Small intestine (tissue), 16 donors: ENCODE measurements at places on chromosomes 2 and 18. TPM values are rescaled to one million over a fixed set of nuclear protein-coding genes. Genes with fewer than 3 reads are reported as not detected.
A peak's percentile ranks its signal among the peaks of the same experiment; 100 is the strongest.

The AMER3 gene
- polyA plus RNA-seq: not detected

DNA sequence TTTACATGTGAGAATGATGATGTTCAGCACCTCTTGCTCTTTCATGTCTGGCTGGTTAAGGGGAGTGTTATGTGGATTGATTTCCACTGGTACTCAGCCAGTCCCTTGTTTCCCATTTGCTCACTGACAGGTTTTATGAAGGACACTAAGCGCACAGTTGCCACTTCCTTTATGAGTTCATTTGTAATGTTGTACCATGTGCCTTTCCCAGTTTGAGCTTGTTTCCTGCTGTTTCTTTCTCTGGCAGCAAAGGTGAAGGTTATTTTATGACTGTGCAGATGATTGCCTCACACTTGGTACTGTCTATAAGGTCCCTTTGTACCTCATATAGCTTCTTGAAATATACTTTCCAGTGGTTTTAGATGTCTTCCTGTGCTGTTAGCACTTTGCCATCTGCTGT, 1700.5 kb upstream of the TMEFF2 start:
- H3K27ac ChIP-seq: no peak overlapping the region
- H3K4me1 ChIP-seq: no peaks in the 10 kb centered on the region
- no peak for DNase-seq
- H3K36me3 ChIP-seq: no peaks in the 10 kb centered on the region
- no peaks in the 10 kb centered on the region for H3K27me3 ChIP-seq

GRCh38 chr18:62715759-62716615, 646 bp downstream of the PHLPP1 start:
- peak; percentile 86 for DNase-seq
- H3K36me3 ChIP-seq: no peaks in the 10 kb centered on the region
- peak overlapping the region; percentile 83 for H3K4me3 ChIP-seq
- H3K27me3 ChIP-seq: no peaks in the 10 kb centered on the region
- H3K27ac ChIP-seq: peak overlapping the region; percentile 99

The OXER1 gene
- polyA plus RNA-seq: 40.3 TPM

DNA sequence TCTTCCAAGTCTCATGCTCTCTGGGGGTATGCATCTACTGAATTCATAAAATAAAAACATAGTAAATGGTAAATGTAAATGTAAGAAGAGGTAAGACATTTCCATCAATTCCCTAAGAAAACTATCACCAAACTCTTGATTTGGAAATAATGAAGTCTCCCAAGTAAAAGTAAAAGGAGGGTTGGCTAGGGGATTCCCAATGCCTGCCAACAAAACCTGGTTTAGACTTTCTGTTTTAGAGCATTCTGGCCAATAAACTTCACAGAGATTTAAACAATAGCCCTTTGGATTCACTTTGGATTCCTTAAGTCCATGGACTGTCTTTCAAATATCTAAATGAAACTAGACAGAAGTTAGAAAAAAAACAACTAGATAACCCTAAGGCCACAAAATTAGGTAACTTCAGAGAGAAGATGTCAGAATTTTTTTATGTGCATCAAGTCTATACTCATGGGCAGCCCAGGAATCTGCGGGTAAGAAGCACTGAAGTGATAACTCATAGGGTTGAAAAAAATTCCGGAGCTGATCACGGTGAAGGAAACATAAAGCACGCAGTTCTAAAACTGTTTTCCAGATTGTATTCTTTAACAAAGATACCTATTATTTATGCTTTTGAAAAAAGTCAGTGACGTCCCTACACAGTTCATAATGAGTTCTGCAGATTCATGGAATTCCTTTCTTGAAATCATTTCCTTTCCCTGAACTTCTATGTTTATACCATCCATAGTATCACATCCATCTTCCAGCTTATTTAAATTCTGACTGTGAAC, 263.6 kb downstream of the AFF3 start:
- H3K4me1 ChIP-seq: peaks cover 10% of the 10 kb centered on the region
- no peak overlapping the region for H3K4me3 ChIP-seq
- H3K36me3 ChIP-seq: no peaks in the 10 kb centered on the region
- H3K27me3 ChIP-seq: no peaks in the 10 kb centered on the region
- H3K27ac ChIP-seq: no peak overlapping the region

DNA sequence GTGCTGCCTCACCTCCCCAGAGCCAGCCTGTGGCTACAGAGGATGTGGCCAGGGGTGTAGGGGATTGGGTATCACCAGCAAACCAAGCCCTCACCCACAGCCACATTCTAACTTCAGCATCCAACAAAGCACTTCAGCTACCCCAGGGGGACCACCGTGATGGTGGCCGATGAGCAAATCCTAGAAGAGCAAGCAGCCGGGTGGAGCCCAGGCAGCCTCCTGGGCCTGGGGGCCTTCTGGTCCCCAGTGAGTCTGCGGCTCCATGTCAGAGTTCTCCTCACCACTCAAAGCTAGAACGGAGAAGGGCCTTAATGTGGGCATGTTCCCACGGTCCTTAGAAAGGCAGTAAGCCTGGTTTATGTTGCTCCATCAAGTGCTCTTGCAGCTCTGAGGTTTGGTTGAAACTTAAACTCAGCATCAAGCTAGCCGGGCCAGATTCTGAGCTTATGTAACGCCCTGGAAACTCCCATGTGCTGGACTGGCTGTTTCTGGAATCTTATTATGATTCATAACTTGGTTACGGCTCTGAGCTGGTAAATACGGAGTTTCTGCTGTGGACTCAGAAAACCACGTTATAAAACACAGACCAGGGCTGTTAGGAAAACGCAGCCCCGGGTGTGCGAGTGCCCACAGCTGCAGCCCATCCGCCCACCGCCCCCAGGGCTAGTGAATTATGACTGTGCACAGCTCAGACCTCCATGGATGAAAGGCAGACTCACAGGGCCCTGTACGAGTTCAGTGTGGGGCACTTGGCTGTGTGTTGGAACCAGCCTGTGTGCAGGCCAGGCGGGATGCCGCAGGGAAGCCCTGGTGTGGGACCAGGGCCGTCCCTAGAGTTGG, 99.8 kb downstream of the SEPTIN10 start:
- DNase-seq: no peak
- H3K36me3 ChIP-seq: no peaks in the 10 kb centered on the region
- H3K27me3 ChIP-seq: no peaks in the 10 kb centered on the region
- H3K4me1 ChIP-seq: no peaks in the 10 kb centered on the region
- H3K4me3 ChIP-seq: no peak overlapping the region

The RAD51AP2 gene
- not detected for polyA plus RNA-seq

The CAPN14 gene
- not detected for polyA plus RNA-seq

The TDRD15 gene
- polyA plus RNA-seq: not detected

DNA sequence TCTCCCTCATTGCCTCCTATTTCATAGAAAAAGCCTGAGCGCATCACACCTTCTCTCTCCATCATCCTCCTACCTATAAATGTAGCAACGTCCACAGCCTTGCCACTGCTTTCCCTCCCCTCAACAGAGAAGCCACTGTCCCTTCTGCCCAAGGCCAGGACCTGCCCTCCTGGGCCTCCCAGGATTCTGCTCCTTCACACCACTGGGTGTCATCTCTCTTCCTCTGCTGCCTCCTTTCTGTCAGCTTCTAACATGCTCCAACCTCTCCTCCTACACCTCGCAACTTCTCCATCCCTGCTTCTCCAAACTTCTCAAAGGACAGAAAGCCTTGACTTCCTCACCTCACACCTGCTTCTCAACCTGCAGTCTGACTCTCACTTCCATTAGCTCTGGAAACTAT, 21.2 kb upstream of the ME2 start:
- peaks cover 2% of the 10 kb centered on the region for H3K4me1 ChIP-seq
- no peak for DNase-seq
- H3K36me3 ChIP-seq: no peaks in the 10 kb centered on the region

- peaks cover 4% of the 10 kb centered on the region for H3K4me1 ChIP-seq
- H3K4me3 ChIP-seq: no peak overlapping the region
- no peaks in the 10 kb centered on the region for H3K36me3 ChIP-seq
- H3K27ac ChIP-seq: no peak overlapping the region
- no peaks in the 10 kb centered on the region for H3K27me3 ChIP-seq
Observed at GRCh38 chr2:36382472-36382871, 26.9 kb downstream of the CRIM1 start.

The LAMA1 gene
- 0.58 TPM for polyA plus RNA-seq

The LAMA3 gene
- polyA plus RNA-seq: 67.4 TPM

The ZNF892 gene
- polyA plus RNA-seq: 1.2 TPM

DNA sequence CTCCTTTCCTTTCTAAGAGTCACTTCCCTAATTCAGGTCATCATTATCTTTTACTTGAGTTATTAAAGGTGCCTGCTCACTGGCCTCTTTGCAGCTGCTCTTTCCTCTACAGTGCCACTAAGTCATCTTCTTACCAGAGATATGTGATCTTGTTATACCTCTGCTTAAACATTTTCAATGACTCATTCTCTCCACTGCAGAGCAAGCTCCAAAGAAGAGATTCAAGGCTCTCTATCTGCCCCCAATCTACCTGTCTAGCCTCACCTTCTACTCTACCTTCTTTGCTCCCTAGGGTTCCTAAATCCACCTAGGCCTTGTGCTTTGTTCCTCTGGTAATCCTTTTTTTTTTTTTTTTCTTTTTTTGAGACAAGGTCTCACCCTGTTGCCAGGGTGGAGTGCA, 3.1 kb downstream of the ARHGEF33 start:
- H3K4me3 ChIP-seq: no peak overlapping the region
- H3K36me3 ChIP-seq: no peaks in the 10 kb centered on the region
- no peak overlapping the region for H3K27ac ChIP-seq
- DNase-seq: no peak
- H3K27me3 ChIP-seq: no peaks in the 10 kb centered on the region

DNA sequence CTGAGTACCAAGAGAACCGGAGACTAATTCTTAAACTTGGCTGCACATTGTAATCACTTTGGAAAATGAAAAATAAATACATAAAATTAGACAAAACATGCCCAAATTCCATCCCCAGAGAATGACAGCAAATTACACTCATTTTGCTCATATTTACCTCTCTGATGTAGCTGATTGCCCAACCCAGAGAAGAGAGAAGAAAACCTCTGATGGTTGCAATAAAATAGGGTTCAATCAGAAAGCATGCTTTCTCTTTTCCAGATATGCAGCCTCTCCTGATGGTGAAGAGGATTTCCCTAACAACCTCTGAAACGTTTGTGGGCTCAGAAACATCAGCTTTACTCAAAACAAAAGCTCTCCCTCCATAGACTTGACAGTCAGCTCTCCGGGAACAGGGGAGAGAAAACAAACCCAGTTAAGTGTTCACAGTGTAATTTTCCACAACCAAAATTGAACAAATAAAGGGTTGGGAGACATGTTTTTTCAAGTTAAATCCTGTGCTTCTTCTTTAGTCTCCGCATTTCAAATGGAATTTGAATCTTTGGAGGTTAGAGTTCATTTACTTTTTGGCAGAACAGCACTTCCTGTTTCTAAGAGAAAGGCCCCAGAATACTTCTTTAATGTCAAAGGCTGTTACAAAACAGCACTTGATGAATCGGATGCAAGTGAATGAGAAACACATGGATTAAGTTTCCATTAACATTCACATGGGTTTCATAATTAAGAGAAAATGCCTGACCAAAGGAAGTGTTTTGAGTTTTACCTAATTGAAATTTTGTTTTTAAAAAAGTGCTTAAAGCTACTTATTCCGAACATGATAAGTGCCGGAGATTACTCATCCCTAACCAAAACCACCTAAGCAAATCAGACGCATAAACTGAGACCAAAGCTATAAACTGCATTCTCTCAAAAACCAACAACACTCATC, 570.1 kb upstream of the SYT4 start:
- H3K27ac ChIP-seq: no peak overlapping the region
- DNase-seq: no peak
- H3K27me3 ChIP-seq: no peaks in the 10 kb centered on the region
- H3K4me3 ChIP-seq: no peak overlapping the region
- no peaks in the 10 kb centered on the region for H3K4me1 ChIP-seq

GRCh38 chr18:12468445-12468844, 60.7 kb downstream of the PRELID3A start:
- no peak overlapping the region for H3K27ac ChIP-seq
- H3K27me3 ChIP-seq: no peaks in the 10 kb centered on the region
- DNase-seq: no peak
- H3K36me3 ChIP-seq: no peaks in the 10 kb centered on the region
- no peak overlapping the region for H3K4me3 ChIP-seq
- no peaks in the 10 kb centered on the region for H3K4me1 ChIP-seq

GRCh38 chr18:5429681-5430080, 114.1 kb downstream of the EPB41L3 start:
- DNase-seq: no peak
- H3K4me3 ChIP-seq: no peak overlapping the region
- no peak overlapping the region for H3K27ac ChIP-seq
- peaks cover 12% of the 10 kb centered on the region for H3K36me3 ChIP-seq
- no peaks in the 10 kb centered on the region for H3K4me1 ChIP-seq
- no peaks in the 10 kb centered on the region for H3K27me3 ChIP-seq

The ATP6V1C2 gene
- 1.3 TPM for polyA plus RNA-seq

DNA sequence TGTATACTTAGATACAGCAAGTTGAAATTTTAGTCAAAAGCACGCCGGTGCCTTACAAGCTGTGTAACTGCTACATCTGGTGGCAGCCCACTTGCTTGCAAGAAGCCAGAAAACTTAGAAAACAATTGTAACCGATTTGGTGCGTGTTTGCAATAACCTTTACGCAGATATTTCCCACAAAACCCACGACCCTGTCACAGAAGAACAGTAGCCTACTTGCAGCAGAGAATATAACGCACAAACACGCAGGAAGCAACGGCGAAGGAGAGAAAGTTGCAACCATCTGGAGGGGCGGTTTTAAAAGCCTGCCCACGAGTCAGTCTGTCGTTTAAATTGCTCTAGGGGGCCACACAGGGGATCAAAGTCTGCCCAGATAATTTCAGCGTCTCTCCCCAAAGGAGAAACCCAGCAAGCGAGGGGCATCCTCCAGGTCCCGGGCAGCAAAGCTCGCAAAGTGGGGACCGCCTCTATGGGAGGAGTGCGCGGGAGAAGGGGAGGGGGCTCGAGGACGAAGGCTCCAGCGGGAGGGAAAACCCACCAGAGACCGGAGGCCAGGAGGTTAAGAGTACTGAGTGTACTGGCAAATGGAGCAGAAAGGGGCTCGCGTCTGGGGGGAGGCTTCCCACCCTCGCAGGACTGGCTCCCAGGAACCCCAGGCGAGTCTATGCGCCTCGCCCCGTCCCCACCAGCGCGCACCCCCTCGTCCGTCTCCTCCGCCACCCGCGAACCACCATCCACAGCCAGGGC, 1.1 kb downstream of the TLK1 start:
- H3K4me3 ChIP-seq: peak overlapping the region; percentile 93
- no peaks in the 10 kb centered on the region for H3K36me3 ChIP-seq
- no peaks in the 10 kb centered on the region for H3K27me3 ChIP-seq
- H3K27ac ChIP-seq: peak overlapping the region; percentile 94
- peak; percentile 79 for DNase-seq

GRCh38 chr18:985212-985661, 80.6 kb downstream of the ADCYAP1 start:
- no peaks in the 10 kb centered on the region for H3K36me3 ChIP-seq
- no peak for DNase-seq
- no peak overlapping the region for H3K27ac ChIP-seq
- no peaks in the 10 kb centered on the region for H3K27me3 ChIP-seq

GRCh38 chr2:30677861-30678385, 129.3 kb downstream of the CAPN13 start:
- no peak overlapping the region for H3K27ac ChIP-seq
- no peaks in the 10 kb centered on the region for H3K27me3 ChIP-seq
- no peak for DNase-seq
- H3K4me3 ChIP-seq: no peak overlapping the region
- H3K36me3 ChIP-seq: no peaks in the 10 kb centered on the region

GRCh38 chr2:187055463-187055862, 206.5 kb upstream of the ZSWIM2 start:
- H3K27ac ChIP-seq: no peak overlapping the region
- peak; percentile 30 for DNase-seq
- no peaks in the 10 kb centered on the region for H3K4me1 ChIP-seq
- no peak overlapping the region for H3K4me3 ChIP-seq
- no peaks in the 10 kb centered on the region for H3K27me3 ChIP-seq
